ENCODE measurements at places on chromosomes 4 and X. TPM values are rescaled to one million over a fixed set of nuclear protein-coding genes. Genes with fewer than 3 reads are reported as not detected.

GRCh38 chr4:80529026-80529425, 193.5 kb downstream of the CFAP299 start:
- H3K36me3 ChIP-seq, result no peaks in the 10 kb centered on the region
- H3K27me3 ChIP-seq, result no peaks in the 10 kb centered on the region
- no peaks in the 10 kb centered on the region for H3K4me1 ChIP-seq
- no peak overlapping the region for H3K4me3 ChIP-seq
- H3K27ac ChIP-seq, result no peak overlapping the region

- no peaks in the 10 kb centered on the region for H3K4me1 ChIP-seq
- no peak overlapping the region for H3K27ac ChIP-seq
- no peaks in the 10 kb centered on the region for H3K27me3 ChIP-seq
- DNase-seq, result no peak
- H3K36me3 ChIP-seq, result no peaks in the 10 kb centered on the region
Observed at GRCh38 chr4:52868133-52868532, 6.0 kb downstream of the RASL11B start.

The SASH3 gene
- total RNA-seq, result 147 TPM

The MAGEH1 gene
- 16.7 TPM for total RNA-seq

GRCh38 chr4:74291471-74291870, 16.8 kb upstream of the EPGN start:
- H3K27me3 ChIP-seq, result no peaks in the 10 kb centered on the region
- H3K27ac ChIP-seq, result no peak overlapping the region
- no peak for DNase-seq
- no peak overlapping the region for H3K4me3 ChIP-seq
- no peaks in the 10 kb centered on the region for H3K36me3 ChIP-seq

The HSD17B13 gene
- 0.22 TPM for total RNA-seq

GRCh38 chr4:155173371-155173770, 35.1 kb upstream of the NPY2R start:
- H3K36me3 ChIP-seq, result no peaks in the 10 kb centered on the region
- no peak overlapping the region for H3K27ac ChIP-seq
- no peak for DNase-seq
- H3K4me3 ChIP-seq, result no peak overlapping the region

DNA sequence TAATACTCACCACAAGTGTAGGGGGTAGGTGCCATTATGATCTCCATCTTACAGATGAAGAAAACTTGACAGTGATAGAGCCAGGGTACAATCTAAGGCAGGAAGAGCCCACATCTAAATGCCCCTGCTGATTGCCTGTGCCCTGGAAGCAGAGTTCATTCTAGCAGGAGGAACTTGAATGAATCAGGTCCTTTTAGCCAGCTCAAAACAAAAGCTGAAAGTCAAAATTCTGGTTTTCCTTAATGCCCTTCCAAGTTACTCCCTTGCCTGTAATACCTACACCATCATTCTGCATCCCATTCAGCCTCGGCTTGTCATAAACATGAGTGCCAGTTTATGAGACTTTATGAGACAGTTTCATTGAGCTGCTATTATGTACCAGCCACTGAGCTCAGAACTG, 89.6 kb downstream of the SCD5 start:
- no peak overlapping the region for H3K27ac ChIP-seq
- H3K4me1 ChIP-seq, result no peaks in the 10 kb centered on the region
- no peaks in the 10 kb centered on the region for H3K27me3 ChIP-seq

DNA sequence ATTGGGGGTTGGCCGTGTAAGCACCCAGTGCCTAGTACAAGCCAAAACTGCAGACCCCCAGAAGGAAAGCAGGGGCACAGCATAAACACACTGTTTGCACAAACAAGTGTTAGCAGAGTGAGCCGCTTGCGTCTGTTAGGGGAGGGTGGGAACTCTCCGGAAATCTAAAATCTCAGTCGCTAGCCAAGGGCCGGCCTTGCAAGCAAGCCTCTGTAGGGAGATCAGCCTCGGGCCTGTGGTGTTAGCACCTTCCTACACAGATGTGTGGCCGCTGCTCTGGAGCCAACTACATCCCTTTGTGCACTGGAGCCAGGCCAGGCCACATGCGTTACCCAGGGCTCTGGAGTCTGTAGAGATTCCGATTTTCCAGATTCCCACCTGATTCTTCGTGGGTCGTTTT, 67.1 kb downstream of the GPR143 start:
- DNase-seq, result no peak
- no peaks in the 10 kb centered on the region for H3K4me1 ChIP-seq
- H3K36me3 ChIP-seq, result no peaks in the 10 kb centered on the region
- no peak overlapping the region for H3K4me3 ChIP-seq
- no peaks in the 10 kb centered on the region for H3K27me3 ChIP-seq

DNA sequence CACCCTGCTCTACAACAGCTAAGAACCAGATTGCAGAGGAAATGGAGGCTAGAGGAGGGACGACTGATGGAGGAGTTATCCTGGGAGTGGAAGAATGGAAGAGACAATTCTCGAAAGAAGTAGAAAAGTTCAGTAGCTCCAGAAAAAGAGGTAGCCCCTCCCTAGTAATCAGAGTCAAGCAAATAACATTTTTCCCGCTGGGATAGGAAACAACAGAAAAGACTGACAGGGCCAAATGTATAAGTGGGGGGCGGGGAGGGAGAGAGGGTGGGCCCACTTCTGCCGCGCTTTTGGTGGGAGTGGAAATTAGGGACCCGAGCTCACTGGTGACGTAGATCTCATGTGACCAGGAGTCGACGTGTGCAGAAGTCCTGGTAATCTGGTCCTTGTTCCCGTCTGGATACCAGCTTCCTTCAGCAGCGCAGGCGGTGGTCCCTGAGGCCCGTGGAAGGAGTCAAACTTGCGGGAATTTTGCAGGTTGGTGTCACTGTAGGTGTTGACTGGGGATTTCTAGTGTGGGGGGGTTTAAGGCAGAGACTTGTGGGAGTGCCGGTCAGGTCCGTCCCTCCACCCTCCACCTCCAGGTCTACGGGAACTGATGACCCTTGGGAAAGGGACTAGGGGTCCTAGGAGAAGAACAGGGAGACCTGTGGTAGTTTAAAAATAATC, at the start of gene TCEAL9:
TCEAL9 (plus strand) TSS at position 377 of the 669 bp plus-strand sequence. CDS start 1,179 bp downstream, outside the sequence.
- H3K36me3 ChIP-seq, result no peaks in the 10 kb centered on the region
- no peaks in the 10 kb centered on the region for H3K27me3 ChIP-seq
- H3K4me1 ChIP-seq, result no peaks in the 10 kb centered on the region
- H3K27ac ChIP-seq, result peak within 1 kb of the TSS; percentile 9
- peak within 1 kb of the TSS; percentile 45 for H3K4me3 ChIP-seq
- DNase-seq, result peak; percentile 4

GRCh38 chr4:114464726-114465272, 133.8 kb upstream of the UGT8 start:
- DNase-seq, result no peak
- H3K4me3 ChIP-seq, result no peak overlapping the region
- H3K27ac ChIP-seq, result no peak overlapping the region
- H3K27me3 ChIP-seq, result no peaks in the 10 kb centered on the region
- H3K36me3 ChIP-seq, result no peaks in the 10 kb centered on the region
- no peaks in the 10 kb centered on the region for H3K4me1 ChIP-seq

The SPANXB1 gene
- total RNA-seq, result not detected

DNA sequence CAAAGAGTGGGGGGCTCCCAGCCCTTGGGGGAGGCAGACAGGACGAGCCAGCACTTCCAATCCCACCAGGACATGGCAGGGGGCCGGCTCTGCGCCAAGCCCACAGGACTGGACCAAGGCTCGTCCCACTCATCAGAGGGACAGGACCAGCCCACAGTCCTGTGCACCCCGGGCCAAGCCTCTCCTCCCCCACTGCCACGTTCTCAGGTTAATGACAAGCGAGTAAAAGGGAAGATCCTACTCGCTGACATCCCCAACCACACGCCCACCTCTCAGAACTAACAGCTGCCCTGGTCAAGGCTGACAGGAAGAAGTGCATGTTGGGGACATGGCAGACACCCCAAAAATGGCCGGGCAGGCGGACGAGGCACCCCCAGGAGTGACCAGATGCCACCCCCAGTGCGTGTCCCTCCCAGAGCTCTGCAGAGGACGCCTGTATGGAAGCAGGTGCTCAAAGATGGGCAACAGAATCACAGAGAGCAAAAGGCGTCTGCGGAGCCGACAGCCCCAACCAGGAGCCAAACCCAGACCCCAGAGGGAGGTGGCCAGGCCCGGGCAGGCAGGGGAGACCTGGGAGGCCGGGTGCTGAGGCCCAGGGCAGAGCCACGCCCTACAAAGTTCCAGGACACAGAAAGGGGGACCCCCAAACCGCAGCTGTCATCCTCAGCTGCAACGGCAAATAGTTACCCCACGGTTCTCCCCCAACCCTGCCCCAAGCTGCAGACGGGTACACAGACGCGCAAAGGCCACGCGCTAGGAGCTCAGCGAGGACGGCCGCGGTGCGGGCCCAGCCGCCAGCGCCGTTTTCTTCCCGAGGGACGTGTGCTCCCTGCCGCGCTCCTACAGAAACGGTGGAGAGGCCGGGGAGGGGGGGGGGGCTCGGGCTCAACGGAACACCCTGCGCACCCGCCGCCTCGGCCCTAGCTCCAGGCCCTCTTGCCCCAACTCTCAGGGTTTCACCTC, 1.7 kb downstream of the CTBP1 start:
- H3K4me3 ChIP-seq, result peak overlapping the region; percentile 74
- DNase-seq, result no peak
- no peaks in the 10 kb centered on the region for H3K36me3 ChIP-seq
- H3K27me3 ChIP-seq, result no peaks in the 10 kb centered on the region
- peaks cover 61% of the 10 kb centered on the region for H3K4me1 ChIP-seq

DNA sequence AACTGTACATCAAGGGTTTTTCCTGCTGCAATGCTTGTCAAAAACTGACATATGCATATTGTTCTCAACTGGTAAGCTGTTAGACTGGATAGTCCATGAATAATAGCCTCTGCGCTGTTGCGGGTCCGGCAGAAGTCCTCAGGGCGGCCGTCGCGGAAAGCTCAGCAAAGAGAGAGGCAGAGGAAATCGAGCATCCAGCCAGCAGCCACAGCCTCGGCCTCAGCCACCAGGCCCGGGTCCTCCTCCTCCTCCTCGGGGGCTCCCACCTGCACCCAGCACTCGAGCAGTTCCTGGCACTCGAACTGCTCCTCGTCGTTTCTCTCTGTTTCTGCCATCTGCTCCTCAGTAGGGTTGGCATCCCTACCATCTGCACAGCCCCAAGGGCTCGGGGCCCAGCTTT, 53.7 kb downstream of the UPRT start:
- no peaks in the 10 kb centered on the region for H3K4me1 ChIP-seq
- H3K4me3 ChIP-seq, result no peak overlapping the region
- no peak overlapping the region for H3K27ac ChIP-seq
- no peaks in the 10 kb centered on the region for H3K27me3 ChIP-seq
- peaks cover 6% of the 10 kb centered on the region for H3K36me3 ChIP-seq

- H3K27ac ChIP-seq, result no peak overlapping the region
- peaks cover 8% of the 10 kb centered on the region for H3K36me3 ChIP-seq
- no peak overlapping the region for H3K4me3 ChIP-seq
- H3K27me3 ChIP-seq, result no peaks in the 10 kb centered on the region
Observed at GRCh38 chr4:13455411-13455810, 28.7 kb downstream of the RAB28 start.

GRCh38 chr4:174534461-174534860, 12.2 kb upstream of the HPGD start:
- H3K27ac ChIP-seq, result no peak overlapping the region
- H3K4me3 ChIP-seq, result no peak overlapping the region
- DNase-seq, result no peak
- H3K27me3 ChIP-seq, result no peaks in the 10 kb centered on the region
- H3K36me3 ChIP-seq, result no peaks in the 10 kb centered on the region

GRCh38 chr4:12924253-12924652, 559.9 kb downstream of the RAB28 start:
- H3K27ac ChIP-seq, result no peak overlapping the region
- no peak overlapping the region for H3K4me3 ChIP-seq
- DNase-seq, result no peak
- H3K36me3 ChIP-seq, result no peaks in the 10 kb centered on the region
- no peaks in the 10 kb centered on the region for H3K27me3 ChIP-seq

DNA sequence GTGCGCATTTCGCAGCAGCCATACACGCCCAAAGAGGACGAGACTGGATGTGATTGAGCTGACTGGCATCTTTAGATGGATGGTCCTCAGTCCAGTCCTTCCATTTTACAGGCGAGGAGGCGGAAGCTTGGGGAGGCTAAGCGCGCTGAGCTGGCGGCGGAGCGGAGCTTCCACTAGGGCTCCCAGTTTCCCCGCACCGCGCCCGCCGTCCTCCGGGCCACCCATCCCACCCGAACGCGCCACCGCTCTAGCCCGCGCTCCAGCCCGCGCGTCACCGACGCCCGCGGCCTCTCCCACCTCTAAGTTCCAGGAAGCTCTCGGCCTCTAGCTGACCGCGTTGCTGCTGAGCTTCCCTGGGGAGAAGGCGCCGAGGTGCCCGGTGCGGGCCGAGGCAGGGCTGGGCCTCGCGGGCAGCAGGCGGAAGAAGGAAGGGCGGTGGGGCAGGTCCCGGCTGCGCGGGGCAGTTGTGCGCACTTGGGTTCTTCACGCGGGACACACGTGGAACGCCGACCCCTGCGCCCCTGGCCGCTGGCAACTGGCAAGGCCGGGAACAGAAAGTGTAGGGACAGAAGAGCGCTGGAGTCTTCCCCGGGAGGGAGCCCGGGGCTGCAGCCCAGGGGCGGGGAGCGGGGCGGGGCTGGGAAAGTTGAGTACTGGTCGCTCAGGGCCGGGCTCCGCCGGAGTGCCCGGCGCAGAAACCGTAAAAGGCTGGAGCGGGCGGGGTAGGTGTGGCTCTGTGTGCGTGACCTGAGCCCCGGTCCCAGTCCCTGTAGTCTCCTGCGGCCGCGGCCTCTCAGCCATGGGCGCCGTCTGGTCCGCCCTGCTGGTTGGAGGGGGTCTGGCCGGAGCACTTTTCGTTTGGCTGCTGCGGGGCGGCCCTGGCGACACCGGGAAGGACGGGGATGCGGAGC, at the start of gene STBD1:
STBD1 (plus strand) TSS at position 763 of the 911 bp plus-strand sequence; CDS start at position 800, 37 bp downstream.
- H3K27me3 ChIP-seq, result no peaks in the 10 kb centered on the region
- H3K4me1 ChIP-seq, result peaks cover 21% of the 10 kb centered on the region
- H3K27ac ChIP-seq, result peak within 1 kb of the TSS; percentile 28
- H3K4me3 ChIP-seq, result peak within 1 kb of the TSS; percentile 51
- no peak for DNase-seq

The SORCS2 gene
- total RNA-seq, result not detected

The MSN gene
- 410 TPM for total RNA-seq

GRCh38 chr4:123740236-123740635, 343.6 kb downstream of the SPRY1 start:
- H3K4me1 ChIP-seq, result no peaks in the 10 kb centered on the region
- no peaks in the 10 kb centered on the region for H3K36me3 ChIP-seq
- H3K4me3 ChIP-seq, result no peak overlapping the region

The OTUD4 gene
- 68.0 TPM for total RNA-seq

The FGG gene
- not detected for total RNA-seq

The LRIT3 gene
- 0.20 TPM for total RNA-seq

The TMPRSS11F gene
- not detected for total RNA-seq

GRCh38 chr4:118557298-118557851, 127.8 kb upstream of the METTL14 start:
- no peaks in the 10 kb centered on the region for H3K27me3 ChIP-seq
- no peak for DNase-seq
- no peak overlapping the region for H3K27ac ChIP-seq
- H3K36me3 ChIP-seq, result no peaks in the 10 kb centered on the region

The MGAT4D gene
- total RNA-seq, result not detected

GRCh38 chr4:73099143-73099542, 29.6 kb upstream of the COX18 start:
- no peak for DNase-seq
- H3K4me1 ChIP-seq, result no peaks in the 10 kb centered on the region
- no peak overlapping the region for H3K27ac ChIP-seq
- H3K27me3 ChIP-seq, result no peaks in the 10 kb centered on the region
- H3K4me3 ChIP-seq, result no peak overlapping the region

- H3K36me3 ChIP-seq, result no peaks in the 10 kb centered on the region
- H3K27me3 ChIP-seq, result no peaks in the 10 kb centered on the region
- H3K4me3 ChIP-seq, result no peak overlapping the region
- no peaks in the 10 kb centered on the region for H3K4me1 ChIP-seq
Observed at GRCh38 chr4:15707363-15707715, 4.5 kb downstream of the BST1 start.

The MAGEA1 gene
- total RNA-seq, result not detected

The PDCL2 gene
- total RNA-seq, result not detected

The ALG13 gene
- 49.9 TPM for total RNA-seq

Data from CD8-positive, alpha-beta memory T cell (primary cell).